ENCODE measurements at places on chromosomes 5 and 9. TPM values are rescaled to one million over a fixed set of nuclear protein-coding genes. Genes with fewer than 3 reads are reported as not detected.

Gene LCNL1
- not detected for total RNA-seq

Gene SPINK1
- total RNA-seq = not detected

Gene ADRB2
- total RNA-seq = 0.59 TPM

Gene SLC36A2
- total RNA-seq = not detected

Gene JADE2
- total RNA-seq = 10.7 TPM

Gene IL4
- total RNA-seq = not detected

Gene PCDHA11
- total RNA-seq = not detected

Gene SLC28A3
- not detected for total RNA-seq

Gene SGTB
- 9.0 TPM for total RNA-seq

Gene KCNN2
- not detected for total RNA-seq

Gene CA9
- total RNA-seq = 82.4 TPM

Gene CDKN2B-AS1
- total RNA-seq = 7.0 TPM

Gene ARID3C
- total RNA-seq = not detected

Gene TMC1
- 0.29 TPM for total RNA-seq

Gene ACSL6
- not detected for total RNA-seq

Gene SPACA9
- 3.3 TPM for total RNA-seq

Gene SPATA6L
- total RNA-seq = 0.12 TPM

Gene ADGRV1
- total RNA-seq = 0.49 TPM

Gene PDE6A
- total RNA-seq = 0.12 TPM
